Kidney epithelial cell (primary cell): ENCODE measurements at places on chromosomes 2 and 18.

DNA sequence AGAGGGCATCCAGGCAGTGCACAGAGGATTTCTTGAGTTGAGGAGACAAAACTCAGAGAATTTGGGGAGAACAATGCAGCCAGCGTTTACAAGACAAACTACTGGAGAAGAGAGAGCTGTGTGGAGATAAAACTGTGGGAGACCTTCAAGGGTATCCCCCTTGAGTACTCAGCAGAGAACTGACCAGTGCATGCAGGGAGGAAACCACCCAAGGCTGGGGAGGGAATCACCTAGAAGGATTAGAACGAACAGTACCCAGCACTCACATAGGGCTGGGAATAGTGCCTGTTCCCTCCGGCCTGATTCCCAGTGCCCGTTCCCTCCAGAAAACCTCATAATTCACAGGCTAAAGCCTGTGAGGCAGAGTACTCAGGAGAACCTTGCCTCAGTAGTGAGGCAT, 61.9 kb upstream of the YPEL5 start:
- DNase-seq, result no peak

- DNase-seq, result no peak
Observed at GRCh38 chr2:11582862-11583752, 49.3 kb downstream of the GREB1 start.

DNA sequence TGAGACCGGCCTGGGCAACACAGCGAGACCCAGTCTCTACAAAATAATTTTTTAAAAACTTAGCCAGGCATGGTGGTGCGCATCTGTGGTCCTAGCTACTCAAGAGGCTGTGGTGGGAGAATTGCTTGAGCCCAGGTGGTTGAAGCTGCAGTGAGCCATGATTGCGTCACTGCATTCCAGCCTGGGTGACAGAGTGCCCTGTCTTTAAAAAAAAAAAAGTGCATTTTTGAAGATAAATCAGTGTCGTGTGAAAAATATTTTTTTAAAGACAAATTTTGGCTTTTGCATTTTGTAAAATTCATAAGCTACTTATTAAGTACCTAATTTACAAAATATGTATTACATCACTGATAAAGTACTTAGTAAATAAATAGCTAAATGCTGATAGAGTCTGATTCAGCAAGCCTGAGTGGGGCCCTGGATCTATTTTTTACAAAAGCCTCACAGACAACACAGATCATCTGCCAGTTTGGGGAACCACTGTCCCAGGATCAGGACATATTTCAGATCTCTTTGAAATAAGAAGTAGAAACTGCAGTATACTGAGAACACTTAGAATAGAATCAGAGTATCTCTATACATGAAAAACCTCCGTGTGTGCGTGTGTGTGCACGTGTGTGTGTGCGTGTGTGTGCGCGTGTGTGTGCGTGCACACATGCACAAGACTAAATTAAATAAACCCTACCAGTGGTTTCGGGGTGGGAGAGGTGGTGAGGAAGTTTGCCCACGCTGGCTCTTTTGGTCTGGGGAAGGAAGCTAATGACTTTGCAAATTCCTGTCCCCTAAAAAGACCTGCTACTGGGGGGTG, 61.6 kb downstream of the AAK1 start:
- DNase-seq, result no peak

- DNase-seq, result no peak
Observed at GRCh38 chr18:56165601-56166355, 472.6 kb downstream of the TXNL1 start.

DNA sequence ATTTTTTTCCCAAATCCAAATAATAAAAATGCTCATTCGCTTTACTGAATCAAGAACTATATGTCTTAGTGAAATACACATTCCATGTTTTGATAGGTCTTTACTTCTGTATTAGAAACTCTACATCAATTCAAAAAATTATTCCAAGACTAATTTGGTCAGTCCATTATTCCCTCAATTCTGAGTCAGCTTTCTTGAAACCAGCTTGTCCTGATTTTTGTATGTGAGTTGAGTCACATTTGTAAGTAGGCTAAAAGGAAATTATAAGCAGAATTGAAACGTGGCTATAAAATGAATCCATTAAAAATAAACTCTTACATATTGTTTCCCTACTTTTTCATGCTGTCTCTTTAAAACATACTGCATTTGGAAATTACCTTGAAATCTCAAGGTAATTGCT, 113.0 kb downstream of the DNER start:
- no peak for DNase-seq

DNA sequence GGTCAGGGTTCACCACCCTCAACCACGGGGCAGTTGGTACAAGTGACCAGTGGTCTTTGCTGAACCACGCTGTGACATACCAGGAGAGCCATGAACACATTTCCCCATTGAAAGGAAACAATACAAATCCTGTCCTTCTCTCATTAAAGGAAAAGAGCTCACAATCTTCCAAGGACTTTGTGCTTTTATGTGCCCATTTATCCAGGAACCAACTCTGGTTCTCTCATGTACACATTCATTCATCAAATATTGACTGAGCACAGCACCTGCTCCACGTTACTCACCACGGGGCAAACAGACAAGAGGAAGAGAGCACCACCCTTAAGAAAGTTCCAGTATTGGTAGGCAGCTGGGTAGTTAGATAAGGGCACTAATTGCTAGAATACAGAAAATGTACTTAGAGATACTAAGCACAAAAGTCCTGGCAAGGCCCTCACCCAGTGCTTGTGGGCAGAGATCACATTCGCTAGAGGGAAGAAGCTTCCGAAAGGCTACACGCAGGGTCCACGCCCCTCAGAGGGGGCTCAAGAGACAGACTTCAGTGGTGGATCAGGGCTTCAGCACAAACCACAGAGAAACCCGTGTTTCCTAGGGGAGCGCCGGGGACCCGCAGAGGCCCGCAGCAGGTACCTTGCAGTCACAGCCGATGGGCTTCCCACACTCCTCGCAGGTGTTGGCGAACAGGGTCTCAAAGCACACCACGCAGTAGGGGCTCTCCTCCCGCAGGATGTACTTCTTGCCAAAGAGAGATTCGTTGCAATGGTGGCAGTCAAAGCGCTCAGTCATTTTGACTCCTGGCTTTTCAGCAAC, 12.9 kb downstream of the FHL2 start:
- no peak for DNase-seq

DNA sequence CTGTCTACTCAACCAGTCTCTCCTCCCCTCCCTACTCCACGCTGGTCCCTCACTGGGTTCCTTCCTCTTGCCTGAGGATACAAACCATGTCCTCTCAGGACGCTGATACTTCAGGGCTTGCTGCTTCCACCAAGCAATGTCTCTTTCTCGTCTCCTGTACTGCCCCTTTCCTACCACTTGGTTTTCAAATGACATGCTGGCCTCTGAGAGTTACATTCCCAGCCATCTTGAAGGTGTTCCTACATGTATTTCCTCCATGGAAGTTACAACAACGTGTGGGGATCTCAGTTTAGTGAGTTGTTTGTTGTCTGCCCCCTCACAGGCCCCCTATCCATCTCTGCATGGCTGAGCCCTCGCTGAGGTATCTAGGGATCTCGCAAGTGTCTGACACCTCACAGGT, 334.5 kb upstream of the SKOR2 start:
- no peak for DNase-seq

DNA sequence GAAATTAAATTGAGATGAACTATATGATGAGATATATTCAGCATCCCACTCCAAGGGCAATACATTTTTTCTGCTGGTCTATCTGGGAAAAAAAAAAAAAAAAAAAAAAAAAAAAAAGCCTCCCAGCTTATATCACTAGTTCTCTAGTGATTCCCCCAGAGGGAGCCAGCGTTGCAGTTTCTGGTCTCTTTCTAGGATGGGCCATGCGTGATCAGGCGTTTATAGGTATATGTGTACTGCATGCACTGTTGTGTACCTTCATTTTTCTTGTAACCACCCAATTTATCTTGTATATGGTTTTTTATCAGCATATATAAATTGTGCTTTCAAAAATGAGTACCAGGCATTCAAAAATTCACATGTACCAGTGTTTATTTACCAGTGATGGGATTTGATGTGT, 35.1 kb downstream of the DCDC2C start:
- DNase-seq, result no peak

DNA sequence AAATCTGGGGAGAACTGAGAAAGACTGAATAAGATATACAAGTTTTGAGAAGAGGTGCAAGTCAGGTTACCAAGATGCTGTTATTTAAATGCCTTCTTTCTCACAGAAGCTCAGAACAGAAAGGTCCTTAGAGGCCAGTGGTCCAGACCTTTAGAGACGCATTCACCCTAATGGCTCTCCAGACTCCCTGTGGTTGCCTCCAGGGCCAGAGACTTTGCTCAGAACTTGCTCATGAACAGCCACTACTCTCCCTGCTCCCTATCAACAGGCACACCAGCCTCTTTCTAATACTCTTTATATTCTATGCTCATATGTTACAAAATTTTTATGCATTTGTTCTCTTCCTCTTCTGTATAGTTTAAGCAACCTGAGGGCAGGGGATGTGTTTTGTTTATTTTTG, 349.0 kb upstream of the TNP1 start:
- no peak for DNase-seq

- DNase-seq, result peak; percentile 29
Observed at GRCh38 chr2:199738727-199739412, 112.1 kb downstream of the FTCDNL1 start.
